Small intestine (tissue), 16 donors: ENCODE measurements at places on chromosomes 13 and 19.

DNA sequence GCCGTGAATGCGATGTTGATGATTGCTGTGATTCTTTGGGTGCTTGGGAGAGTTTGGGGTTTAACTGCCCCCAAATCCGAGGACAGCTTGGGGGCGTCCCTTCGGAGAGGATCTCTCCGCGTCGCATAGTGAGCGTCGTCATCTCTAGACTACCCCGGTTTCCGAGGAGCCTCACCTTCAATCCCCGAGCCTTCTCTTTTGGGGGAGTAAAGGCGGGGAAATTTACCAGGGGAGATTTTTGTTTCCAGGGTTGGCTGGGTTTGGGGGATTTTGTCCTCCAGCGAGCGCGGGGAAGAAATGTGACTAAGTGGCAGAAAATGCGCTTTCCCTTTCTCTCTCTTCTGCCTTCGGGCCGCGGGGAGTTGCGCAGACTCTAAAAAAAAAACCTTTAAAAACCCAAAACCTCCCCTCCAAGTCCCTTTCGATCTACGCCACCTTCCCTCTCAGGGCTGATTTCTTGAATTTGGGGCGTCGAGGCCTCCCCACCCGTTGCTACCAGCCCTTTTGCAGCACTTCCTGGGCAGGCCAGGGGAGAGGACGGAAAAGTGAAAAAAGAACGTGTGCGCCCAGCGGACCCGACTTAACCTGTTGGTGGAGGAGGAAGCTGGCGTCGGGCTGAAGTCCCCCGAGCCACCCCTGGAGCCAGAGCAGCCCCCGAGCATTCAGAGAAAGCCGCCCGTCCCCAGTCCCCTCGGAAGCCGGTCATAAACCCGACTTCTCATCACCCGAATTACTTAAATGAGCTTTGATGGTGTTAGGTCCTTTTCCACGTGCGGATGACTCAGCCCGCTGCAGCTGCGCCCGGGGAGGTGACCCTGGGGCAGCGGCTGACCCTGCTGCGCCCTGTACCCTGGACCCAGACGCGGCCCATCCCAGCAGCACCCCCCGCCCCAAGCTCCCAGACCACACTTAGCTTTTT is 17.7 kb downstream of the NFIX start:
- H3K27me3 ChIP-seq: peaks cover 99% of the 10 kb centered on the region
- DNase-seq: peak; percentile 71
- H3K27ac ChIP-seq: no peak overlapping the region
- no peaks in the 10 kb centered on the region for H3K4me1 ChIP-seq
- H3K4me3 ChIP-seq: peak overlapping the region; percentile 46
- H3K36me3 ChIP-seq: no peaks in the 10 kb centered on the region

DNA sequence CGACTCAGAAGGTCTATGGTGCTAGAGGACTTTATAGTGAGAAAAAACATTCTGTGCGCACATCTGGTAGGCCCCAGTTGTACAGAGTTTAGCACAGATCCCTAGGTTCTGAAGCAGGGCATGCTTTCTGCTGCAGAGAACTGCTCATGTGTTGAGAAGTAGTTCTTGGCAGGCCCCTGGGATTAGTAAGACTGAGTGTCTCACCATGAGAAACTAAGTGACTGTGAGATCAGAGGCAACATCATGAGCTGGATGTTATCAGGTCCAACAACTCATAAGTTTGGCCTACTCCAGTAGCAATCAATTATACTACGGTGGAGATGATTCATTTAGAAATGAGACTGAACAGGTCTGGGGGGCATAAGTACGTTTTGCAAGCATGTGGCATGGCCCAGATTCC is 507.4 kb upstream of the KLF12 start:
- no peaks in the 10 kb centered on the region for H3K27me3 ChIP-seq
- DNase-seq: no peak
- H3K36me3 ChIP-seq: no peaks in the 10 kb centered on the region

- H3K4me3 ChIP-seq: peak overlapping the region; percentile 28
- H3K27ac ChIP-seq: peak overlapping the region; percentile 85
- H3K4me1 ChIP-seq: peaks cover 33% of the 10 kb centered on the region
- no peaks in the 10 kb centered on the region for H3K27me3 ChIP-seq
- peaks cover 99% of the 10 kb centered on the region for H3K36me3 ChIP-seq
- DNase-seq: peak; percentile 48
These were observed 22.3 kb downstream of the PLEKHJ1 start for GRCh38 chr19:2213799-2214198.

DNA sequence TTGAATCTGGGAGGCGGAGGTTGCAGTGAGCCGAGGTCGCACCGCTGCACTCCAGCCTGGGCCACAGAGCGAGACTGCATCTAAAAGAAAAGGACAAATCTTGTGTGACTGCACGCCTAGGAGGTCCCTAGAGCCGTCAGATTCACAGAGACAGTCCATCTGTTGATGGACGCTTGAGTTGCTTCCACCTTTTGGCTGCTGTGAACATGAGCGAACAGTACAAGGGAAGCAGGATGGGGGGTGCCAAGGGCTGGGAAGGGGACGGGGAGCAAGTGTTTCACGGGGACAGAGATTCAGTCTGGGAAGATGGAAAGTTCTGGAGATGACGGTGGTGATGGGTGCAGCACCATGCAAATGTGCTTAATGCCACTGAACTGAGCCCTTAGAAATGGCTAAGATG is 78.7 kb downstream of the GNG7 start:
- no peak for DNase-seq
- no peaks in the 10 kb centered on the region for H3K36me3 ChIP-seq
- H3K27me3 ChIP-seq: no peaks in the 10 kb centered on the region
- no peak overlapping the region for H3K27ac ChIP-seq

GRCh38 chr19:42274065-42274682 is 5.1 kb downstream of the CIC start:
- H3K27me3 ChIP-seq: no peaks in the 10 kb centered on the region
- H3K27ac ChIP-seq: no peak overlapping the region
- DNase-seq: no peak
- H3K4me3 ChIP-seq: no peak overlapping the region
